ENCODE measurements at places on chromosomes 4 and X. TPM values are rescaled to one million over a fixed set of nuclear protein-coding genes. Genes with fewer than 3 reads are reported as not detected.

DGAT2L6 gene
- not detected for total RNA-seq

RAB9B gene
- 3.3 TPM for total RNA-seq

ITIH6 gene
- not detected for total RNA-seq

FABP2 gene
- not detected for total RNA-seq

PLP1 gene
- 0.52 TPM for total RNA-seq

POU3F4 gene
- total RNA-seq = not detected

LRP2BP gene
- total RNA-seq = 2.9 TPM

SMIM14 gene
- 42.8 TPM for total RNA-seq

PSAPL1 gene
- total RNA-seq = 0.55 TPM

RNF128 gene
- 13.3 TPM for total RNA-seq

CCDC149 gene
- 21.4 TPM for total RNA-seq

ZBED1 gene
- total RNA-seq = 36.7 TPM

All from lung (tissue), 17 donors.